HFFc6 (cell line): ENCODE measurements at places on chromosomes 1 and 21. TPM values are rescaled to one million over a fixed set of nuclear protein-coding genes. Genes with fewer than 3 reads are reported as not detected.

GRCh38 chr1:240441669-240442068 lies 170.3 kb downstream of the GREM2 start:
- peaks cover 9% of the 10 kb centered on the region for H3K27me3 ChIP-seq
- no peak overlapping the region for H3K4me3 ChIP-seq
- H3K27ac ChIP-seq: peak overlapping the region; percentile 9; the same call in 1 of the 2 replicates
- H3K4me1 ChIP-seq: peaks cover 20% of the 10 kb centered on the region; the same call in 1 of the 2 replicates
- peaks cover 70% of the 10 kb centered on the region for H3K36me3 ChIP-seq

DNA sequence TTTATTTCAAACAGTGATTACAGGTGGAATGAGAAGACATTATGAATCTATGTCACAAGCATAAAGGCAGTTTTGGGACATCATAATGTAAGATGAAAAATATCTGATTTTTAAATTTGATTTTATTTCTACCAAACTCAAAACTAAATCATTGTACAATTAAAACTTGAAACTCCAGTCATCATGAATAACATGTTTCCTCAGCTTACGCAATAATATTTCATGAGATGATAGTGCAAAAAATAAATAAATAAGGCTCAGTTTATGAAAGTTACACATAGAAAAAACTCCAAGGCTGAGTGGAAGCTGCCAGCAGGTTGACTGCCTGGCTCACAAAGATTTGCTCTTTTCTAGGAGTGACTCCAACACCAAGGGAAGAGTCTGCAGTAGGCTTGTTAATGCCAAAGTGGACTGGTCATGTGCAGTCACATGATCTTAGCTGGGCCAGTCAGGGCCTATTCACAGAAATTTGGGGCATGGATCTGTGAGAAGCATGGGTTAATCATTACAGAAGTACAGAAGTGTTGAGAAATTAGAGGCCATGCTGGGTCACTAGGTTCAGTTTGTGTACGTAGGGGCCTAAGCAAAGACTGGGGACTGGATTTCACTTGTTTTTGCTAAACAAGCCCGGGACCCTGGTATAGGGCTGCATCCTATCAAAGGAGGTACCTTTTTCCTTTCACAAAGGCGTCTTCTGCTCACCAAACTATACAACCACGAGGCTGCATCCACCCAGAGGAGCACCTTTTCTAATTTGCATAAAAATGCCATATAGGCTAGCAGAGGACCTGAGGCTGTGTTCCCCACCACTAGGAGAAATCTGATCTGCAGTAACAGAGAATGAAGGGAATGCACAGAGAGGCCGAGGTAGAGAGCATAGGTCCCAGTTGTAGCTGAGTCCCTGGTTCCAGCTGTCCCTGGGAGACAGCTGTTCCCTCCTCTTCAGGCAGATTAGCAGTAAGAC lies 4.9 kb upstream of the ABCA4 start:
- peaks cover 13% of the 10 kb centered on the region for H3K27me3 ChIP-seq
- H3K27ac ChIP-seq: no peak overlapping the region
- no peak overlapping the region for H3K4me3 ChIP-seq
- no peak for DNase-seq
- H3K36me3 ChIP-seq: no peaks in the 10 kb centered on the region; the same call in 1 of the 2 replicates

GRCh38 chr1:16080422-16081150 lies 7.1 kb upstream of the FAM131C start:
- no peak overlapping the region for H3K27ac ChIP-seq
- peaks cover 6% of the 10 kb centered on the region; the same call in 1 of the 2 replicates for H3K27me3 ChIP-seq
- no peak for DNase-seq
- H3K4me1 ChIP-seq: peaks cover 31% of the 10 kb centered on the region

GRCh38 chr1:201877877-201878401 lies 10.8 kb upstream of the SHISA4 start:
- no peak overlapping the region for H3K27ac ChIP-seq
- H3K36me3 ChIP-seq: peaks cover 16% of the 10 kb centered on the region
- H3K27me3 ChIP-seq: peaks cover 4% of the 10 kb centered on the region; the same call in 1 of the 2 replicates

- no peaks in the 10 kb centered on the region for H3K36me3 ChIP-seq
- H3K4me3 ChIP-seq: no peak overlapping the region
- H3K27ac ChIP-seq: no peak overlapping the region
- H3K4me1 ChIP-seq: peaks cover 6% of the 10 kb centered on the region
- no peak for DNase-seq
These were observed 6.1 kb upstream of the GJB3 start for GRCh38 chr1:34774957-34775356.

GRCh38 chr1:85015826-85016225 lies 18.9 kb upstream of the MCOLN2 start:
- no peak overlapping the region for H3K27ac ChIP-seq
- H3K4me3 ChIP-seq: no peak overlapping the region
- DNase-seq: no peak
- H3K4me1 ChIP-seq: no peaks in the 10 kb centered on the region

GRCh38 chr1:205162301-205162700 lies 40.5 kb upstream of the RBBP5 start:
- peaks cover 51% of the 10 kb centered on the region for H3K36me3 ChIP-seq
- H3K4me1 ChIP-seq: peaks cover under 1% of the 10 kb centered on the region
- no peak for DNase-seq
- peak overlapping the region; percentile 18; the same call in 1 of the 2 replicates for H3K27ac ChIP-seq
- no peak overlapping the region for H3K4me3 ChIP-seq

GRCh38 chr1:167737169-167737568 lies 15.4 kb downstream of the MPZL1 start:
- DNase-seq: no peak
- H3K36me3 ChIP-seq: peaks cover 22% of the 10 kb centered on the region
- peaks cover 1% of the 10 kb centered on the region; the same call in 1 of the 2 replicates for H3K27me3 ChIP-seq
- H3K27ac ChIP-seq: no peak overlapping the region
- H3K4me1 ChIP-seq: peaks cover 23% of the 10 kb centered on the region

DNA sequence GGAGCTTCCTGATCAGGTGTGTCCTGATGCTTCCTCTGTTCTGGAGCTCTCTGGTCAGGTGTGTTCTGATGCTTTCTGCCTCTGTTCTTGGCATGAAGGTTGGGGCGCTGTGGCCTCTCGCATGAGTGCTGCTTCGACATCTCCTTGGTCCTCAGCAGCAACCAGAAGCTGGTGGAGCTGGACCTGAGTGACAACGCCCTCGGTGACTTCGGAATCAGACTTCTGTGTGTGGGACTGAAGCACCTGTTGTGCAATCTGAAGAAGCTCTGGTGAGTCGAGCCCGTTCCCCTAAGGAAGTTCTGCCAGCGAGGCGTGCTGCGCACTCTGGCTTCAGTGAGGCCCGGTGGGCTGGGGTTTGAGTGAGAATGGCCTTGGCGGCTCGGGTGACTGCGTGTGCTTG lies 18.0 kb downstream of the NLRP3 start:
- H3K36me3 ChIP-seq: peaks cover 10% of the 10 kb centered on the region; the same call in 1 of the 2 replicates
- peak overlapping the region; percentile 58; the same call in 1 of the 2 replicates for H3K27ac ChIP-seq
- H3K27me3 ChIP-seq: peaks cover 11% of the 10 kb centered on the region
- no peak for DNase-seq
- peaks cover 53% of the 10 kb centered on the region; the same call in 1 of the 2 replicates for H3K4me1 ChIP-seq
- H3K4me3 ChIP-seq: peak overlapping the region; percentile 15; the same call in 1 of the 2 replicates

DNA sequence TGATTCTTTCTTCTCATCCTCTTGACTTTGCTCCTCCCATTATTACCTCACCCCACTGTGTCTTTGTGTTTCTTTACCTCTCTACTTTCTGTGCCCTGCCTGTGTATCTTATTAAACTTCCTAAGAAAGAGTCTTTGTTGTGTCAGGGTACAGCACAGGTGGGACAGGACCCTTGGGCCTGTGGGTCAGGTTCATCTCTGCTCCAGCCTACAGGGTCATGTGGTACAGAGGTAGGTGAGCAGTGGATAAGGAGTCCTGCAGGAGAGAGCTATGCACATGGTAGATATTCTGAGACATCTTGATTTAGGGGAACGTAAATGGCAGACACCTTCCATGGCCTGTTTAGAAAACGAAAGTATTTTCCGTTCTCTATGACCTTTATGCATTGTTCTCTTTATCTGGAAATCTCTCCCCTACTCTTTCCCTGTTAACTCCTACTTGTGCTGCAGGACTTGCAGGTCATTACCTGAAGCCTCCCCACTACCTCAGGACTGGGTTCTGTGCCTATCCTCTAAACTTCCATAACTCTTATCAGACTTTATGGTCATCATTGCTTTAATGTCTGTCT lies 9.9 kb downstream of the GIPC2 start:
- no peak overlapping the region for H3K27ac ChIP-seq
- DNase-seq: no peak
- H3K4me3 ChIP-seq: no peak overlapping the region
- H3K36me3 ChIP-seq: no peaks in the 10 kb centered on the region
- no peaks in the 10 kb centered on the region; the same call in 1 of the 2 replicates for H3K4me1 ChIP-seq

DNA sequence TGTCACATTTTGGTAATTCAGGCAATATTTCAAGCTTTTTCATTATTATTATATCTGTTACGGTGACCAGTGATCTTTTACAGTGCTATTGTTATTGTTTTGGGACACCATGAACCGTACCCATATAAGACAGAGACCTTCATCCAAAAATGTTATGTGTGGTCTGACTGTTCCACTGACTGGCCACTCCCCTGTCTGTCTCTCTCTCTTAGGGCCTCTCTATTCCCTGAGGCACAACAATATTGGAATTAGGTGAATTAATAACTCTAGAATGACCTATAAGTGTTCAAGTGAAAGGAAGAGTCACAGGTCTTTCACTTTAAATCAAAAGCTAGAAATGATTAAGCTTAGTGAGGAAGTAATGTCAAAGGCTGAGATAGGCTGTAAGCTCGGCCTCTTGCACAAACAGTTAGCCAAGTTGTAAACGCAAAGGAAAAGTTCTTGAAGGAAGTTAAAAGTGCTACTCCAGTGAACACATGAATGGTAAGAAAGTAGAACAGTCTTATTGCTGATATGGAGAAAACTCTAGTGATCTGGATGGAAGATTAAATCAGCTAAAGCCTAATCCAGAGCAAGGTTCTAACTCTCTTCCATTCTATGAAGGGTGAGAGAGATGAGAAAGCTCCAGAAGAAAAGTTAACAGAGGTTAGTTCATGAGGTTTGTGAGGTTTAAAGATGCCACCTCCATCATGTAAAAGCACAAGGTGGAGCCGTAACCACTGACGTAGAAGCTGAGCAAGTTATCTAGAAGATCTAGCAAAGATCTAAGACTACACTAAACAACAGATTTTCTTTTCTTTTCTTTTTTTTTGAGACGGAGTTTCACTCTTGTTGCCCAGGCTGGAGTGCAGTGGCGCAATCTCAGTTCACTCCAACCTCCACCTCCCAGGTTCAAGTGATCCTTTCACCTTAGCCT lies 19.7 kb upstream of the DIPK1A start:
- no peak overlapping the region for H3K4me3 ChIP-seq
- DNase-seq: no peak
- H3K27me3 ChIP-seq: peaks cover 19% of the 10 kb centered on the region

GRCh38 chr1:67150931-67151330 lies 15.3 kb upstream of the IL23R start:
- H3K36me3 ChIP-seq: no peaks in the 10 kb centered on the region
- H3K27me3 ChIP-seq: peaks cover 21% of the 10 kb centered on the region
- DNase-seq: no peak
- H3K4me1 ChIP-seq: peaks cover 12% of the 10 kb centered on the region

- H3K27me3 ChIP-seq: no peaks in the 10 kb centered on the region
- no peak for DNase-seq
- H3K36me3 ChIP-seq: no peaks in the 10 kb centered on the region; the same call in 1 of the 2 replicates
- H3K4me3 ChIP-seq: no peak overlapping the region
- no peaks in the 10 kb centered on the region for H3K4me1 ChIP-seq
These were observed 323.3 kb upstream of the DEPDC1 start for GRCh38 chr1:68820151-68820550.

GRCh38 chr1:66302815-66303214 lies 231.1 kb upstream of the SGIP1 start:
- peaks cover 35% of the 10 kb centered on the region for H3K4me1 ChIP-seq
- no peak overlapping the region for H3K4me3 ChIP-seq
- peak; percentile 67 for DNase-seq
- peak overlapping the region; percentile 68 for H3K27ac ChIP-seq
- no peaks in the 10 kb centered on the region for H3K36me3 ChIP-seq

DNA sequence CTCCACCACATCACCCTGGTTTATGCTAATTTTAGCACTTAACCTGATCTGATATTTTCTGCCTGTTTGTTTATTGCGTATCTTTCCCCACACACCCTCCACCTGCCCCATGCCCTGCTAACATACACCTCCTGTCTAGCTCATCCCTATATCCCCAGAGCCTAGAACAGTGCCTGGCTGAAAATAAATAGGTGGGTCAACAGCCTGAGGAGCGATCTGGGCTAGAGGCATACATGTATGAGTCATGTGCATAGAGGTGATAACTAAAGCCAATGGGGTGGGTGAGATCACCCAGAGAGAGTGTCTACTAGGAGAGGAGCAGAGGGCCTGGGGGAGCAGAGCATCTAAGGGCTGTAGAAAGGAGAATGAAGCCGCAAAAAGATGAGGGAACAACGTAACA lies 2.7 kb downstream of the HTR1D start:
- peaks cover 23% of the 10 kb centered on the region for H3K4me1 ChIP-seq
- H3K27ac ChIP-seq: no peak overlapping the region; the same call in 1 of the 2 replicates
- H3K27me3 ChIP-seq: peaks cover 8% of the 10 kb centered on the region
- H3K36me3 ChIP-seq: no peaks in the 10 kb centered on the region

- H3K27me3 ChIP-seq: peaks cover 12% of the 10 kb centered on the region
- peaks cover 18% of the 10 kb centered on the region for H3K4me1 ChIP-seq
- no peak overlapping the region for H3K4me3 ChIP-seq
- no peak overlapping the region for H3K27ac ChIP-seq
- no peak for DNase-seq
These were observed 336.4 kb downstream of the CAMTA1 start for GRCh38 chr1:7121622-7121988.

ATAD3C gene
- total RNA-seq: not detected in 3 replicates

UBL4B gene
- 0.92 to 9.5 TPM (median 7.5 TPM) in 3 replicates for total RNA-seq

AADACL3 gene
- total RNA-seq: not detected in 3 replicates

GPATCH2 gene
- 8.3 to 8.8 TPM (median 8.4 TPM) in 3 replicates for total RNA-seq

ITLN2 gene
- total RNA-seq: not detected in 3 replicates
